Left lung (tissue), 14 donors: ENCODE measurements at places on chromosomes 4 and X.

DNA sequence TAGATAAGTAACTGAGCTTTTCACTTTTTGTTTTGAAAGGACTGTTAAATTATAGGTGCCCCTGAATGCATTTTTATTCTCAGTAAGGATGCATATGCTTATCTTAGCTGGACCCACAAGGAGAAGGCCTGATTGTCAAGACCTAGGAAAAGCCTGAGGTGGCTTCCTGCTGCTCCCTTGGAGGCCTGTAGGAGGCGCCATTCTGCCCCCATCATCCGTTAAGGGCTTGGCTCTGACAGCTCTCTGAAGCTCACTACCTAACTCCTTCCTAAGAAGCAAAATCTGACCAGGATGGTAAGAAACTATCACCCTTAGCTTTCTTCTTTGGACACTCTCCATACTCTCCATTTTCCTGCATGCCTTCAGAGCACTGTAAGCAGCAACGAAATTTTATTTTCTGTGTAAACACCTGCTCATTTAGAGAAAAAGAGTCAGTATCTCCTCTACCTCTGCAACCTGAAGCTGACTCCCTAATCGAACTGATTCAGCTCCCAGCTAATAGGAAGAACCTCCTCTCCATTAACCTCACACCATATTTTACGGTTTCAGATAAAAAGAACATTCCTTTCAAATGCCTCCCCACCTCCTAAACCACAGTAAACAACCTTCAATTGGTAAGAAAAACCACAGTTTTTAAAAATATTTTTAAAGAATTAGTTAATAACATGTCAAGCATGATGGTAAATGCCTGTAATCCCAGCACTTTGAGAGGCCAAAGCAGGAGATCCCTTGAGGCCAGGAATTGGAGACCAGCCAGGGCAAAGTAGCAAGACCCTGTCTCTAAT lies 73.4 kb upstream of the EDNRA start:
- no peak for DNase-seq

DNA sequence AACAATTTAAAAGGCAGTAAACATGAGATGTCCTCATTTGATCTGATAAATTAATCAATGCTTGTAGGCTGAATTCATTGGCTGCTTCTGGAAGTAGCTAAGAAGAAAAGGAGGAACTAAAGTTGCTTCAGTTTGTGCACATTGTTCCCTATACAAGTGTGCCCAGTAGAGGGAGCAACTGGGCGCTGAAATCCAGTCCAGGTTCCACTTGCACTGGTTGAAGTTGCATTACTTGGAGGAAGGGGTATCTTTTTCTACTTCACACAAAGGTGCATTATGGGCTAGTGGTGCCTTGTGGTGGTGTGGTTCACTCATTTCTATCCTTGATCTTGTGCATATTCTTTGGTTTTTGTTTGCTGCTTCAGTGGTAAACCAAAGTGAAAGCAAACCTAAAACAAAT lies 67.9 kb upstream of the SOX3 start:
- DNase-seq = peak; percentile 28

- DNase-seq = peak; percentile 60
These were observed 3.0 kb downstream of the LINC00632 start for GRCh38 chrX:140712413-140713173.

DNA sequence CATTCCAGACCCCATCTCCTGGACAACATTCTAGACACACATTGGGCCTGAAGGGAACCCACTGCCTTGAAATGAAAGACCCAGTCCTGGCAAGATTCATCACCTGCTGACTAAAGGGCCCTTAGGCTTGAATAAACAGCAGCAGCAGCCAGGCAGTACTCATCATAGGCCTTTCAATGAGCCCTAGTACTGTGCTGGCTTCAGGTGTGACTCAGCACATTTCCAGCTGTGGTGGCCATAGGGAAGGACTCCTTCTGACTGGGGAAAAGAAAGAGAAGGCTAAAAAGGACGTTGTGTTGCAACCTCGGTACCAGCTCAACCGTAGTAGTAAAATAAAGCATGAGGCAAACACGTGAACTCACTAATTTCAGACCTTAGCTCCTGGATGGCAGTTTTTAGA lies 344.0 kb downstream of the ACTRT1 start:
- no peak for DNase-seq

DNA sequence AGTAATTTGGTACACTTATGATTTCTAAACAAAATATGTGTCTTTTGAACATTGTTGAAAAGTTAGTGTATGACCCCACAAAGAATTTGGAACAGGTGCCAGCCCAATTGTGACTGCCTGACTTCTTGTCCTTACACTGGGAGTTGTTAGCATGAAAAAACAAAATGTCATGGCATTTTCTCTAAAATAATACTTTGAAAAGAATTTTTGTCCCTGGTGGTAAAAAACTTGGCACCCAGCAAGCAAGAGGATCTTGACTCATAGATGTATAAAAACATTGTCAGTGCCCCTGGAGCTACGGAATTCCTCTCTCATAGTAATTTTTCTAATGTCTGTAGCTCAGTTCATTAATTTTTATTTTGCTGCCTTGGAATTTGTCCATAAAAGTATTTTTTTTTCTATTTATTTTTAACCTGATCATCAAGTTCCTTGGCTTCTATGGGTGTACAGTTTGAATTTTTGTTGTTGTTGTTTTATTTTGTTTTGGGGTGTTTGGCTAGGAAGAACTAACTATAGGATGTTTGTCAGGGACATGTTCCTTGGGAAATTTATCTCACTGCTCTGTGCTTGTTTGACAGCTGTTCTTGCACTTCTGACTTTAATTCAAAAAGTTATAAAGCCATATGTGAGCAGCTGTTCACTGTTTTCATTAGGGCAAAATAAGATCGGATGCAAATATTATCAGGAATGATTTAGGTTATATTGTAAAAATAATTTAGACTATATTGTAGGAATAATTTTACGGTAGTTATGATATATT lies 95.4 kb upstream of the NUDT6 start:
- no peak for DNase-seq

DNA sequence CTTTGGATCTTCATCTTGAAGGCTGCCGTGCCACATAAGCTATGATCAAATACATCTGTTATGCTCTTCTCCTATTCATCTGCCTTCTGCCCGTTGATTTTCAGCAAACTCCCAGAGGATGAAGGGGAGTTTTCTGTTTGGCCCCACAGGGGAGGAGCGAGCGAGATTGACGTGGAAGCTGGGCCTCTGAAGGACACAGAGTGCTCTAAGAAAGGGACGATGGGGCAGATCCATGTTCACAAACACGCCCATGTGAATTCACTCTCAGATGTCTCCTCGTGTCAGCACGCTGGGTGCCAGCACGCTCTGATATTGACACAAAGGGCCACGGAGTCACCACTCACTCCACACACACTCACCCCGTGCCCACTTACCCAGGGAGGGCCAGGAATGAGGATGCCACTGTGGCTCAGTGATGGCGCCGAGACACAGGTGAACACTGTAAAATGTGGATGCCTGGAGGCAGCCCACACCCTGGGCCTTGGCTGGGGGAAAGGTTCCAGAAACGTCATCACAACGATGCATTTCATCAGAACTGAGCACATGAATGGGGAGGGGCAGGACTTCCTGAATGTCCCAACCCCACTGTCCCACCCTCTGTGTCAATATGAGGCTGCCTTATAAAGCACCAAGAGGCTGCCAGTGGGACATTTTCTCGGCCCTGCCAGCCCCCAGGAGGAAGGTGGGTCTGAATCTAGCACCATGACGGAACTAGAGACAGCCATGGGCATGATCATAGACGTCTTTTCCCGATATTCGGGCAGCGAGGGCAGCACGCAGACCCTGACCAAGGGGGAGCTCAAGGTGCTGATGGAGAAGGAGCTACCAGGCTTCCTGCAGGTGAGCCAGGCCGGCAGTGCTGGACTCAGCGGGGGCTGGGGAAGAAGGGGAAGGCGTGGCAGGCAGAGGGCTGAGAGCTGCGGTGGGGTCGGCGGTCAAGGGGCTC lies at the start of gene S100P:
Gene S100P (plus strand): TSS at position 648 of the 946 bp plus-strand sequence. CDS start 55 bp downstream, at position 703.
- DNase-seq = no peak

DNA sequence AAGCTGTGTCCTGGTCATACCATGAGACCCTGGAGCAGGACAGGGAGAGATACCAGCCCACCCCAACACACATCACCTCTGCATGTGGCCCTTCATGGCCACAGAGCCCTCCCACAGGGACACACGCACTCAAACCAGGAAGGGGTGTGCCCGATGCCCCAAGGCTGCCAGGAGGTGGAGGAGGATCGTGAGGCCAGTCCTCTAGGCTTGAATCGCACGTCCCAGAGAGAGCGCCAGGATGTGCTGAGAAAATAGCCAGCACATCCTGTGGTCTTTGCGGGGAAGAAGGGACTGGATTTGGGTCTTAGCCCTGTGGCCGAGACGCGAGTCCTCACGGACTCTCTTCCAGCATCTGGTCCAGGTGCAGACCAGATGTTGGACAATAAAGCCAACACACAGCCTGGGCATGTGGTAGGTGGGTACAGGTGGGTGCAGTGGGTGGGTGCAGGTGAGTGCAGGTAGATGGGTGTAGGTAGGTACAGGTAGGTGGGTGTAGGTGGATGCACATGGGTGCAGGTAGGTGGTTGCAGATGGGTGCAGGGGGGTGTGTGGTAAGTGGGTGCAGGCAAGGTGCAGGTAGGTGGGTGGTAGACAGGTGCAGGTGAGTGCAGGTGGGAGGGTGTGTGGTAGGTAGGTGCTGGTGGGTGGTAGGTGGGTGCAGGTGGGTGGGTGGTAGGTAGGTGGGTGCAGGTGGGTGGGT lies 94.3 kb upstream of the AFAP1 start:
- DNase-seq = peak; percentile 32

DNA sequence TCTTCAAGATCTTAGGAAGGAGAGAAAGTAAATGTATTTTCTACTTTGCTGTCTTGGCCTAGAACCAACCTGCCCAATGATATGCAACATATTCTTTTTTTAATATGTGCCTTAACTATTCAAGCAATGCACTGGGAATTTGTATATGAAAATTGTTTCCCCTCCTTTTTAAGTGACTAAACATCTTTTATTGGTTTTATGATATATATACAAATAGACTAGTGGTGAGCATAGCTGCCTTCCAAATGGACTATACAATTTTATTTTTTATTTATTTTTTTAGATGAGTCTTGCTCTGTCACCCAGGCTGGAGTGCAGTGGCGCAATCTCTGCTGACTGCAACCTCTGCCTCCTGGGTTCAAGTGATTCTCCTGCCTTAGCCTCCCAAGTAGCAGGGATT lies 10.3 kb downstream of the NOCT start:
- no peak for DNase-seq

GRCh38 chrX:39974270-39974669 lies 123.5 kb downstream of the BCOR start:
- DNase-seq = no peak

- no peak for DNase-seq
These were observed 17.8 kb upstream of the CXCL3 start for GRCh38 chr4:74056114-74056857.

- DNase-seq = no peak
These were observed 334.5 kb downstream of the GASK1B start for GRCh38 chr4:157838366-157838765.

GRCh38 chrX:118526149-118526548 lies 30.5 kb downstream of the DOCK11 start:
- no peak for DNase-seq

DNA sequence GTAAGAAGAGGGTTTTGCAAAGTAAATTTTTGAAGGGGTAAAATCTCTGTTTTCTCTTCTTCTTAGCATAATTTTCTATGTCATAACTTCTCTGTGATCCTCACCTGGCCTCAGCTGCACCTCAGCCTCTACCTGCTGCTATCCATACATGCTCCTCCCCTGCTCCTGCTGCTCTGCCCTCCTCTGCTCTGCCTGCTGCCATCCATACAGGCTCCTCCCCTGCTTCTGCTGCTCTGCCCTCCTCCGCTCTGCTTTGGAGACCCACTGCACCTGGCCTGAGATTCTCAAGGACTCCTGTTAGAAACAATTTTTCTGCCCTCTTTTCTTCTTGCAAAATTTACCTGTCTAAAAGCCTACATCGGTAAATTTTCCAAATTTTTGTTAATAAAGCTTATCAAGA lies 388.6 kb upstream of the PITX2 start:
- no peak for DNase-seq

- DNase-seq = no peak
These were observed 28.6 kb upstream of the NSG1 start for GRCh38 chr4:4358093-4358854.

GRCh38 chr4:17066972-17067371 lies 168.5 kb upstream of the LDB2 start:
- DNase-seq = no peak

DNA sequence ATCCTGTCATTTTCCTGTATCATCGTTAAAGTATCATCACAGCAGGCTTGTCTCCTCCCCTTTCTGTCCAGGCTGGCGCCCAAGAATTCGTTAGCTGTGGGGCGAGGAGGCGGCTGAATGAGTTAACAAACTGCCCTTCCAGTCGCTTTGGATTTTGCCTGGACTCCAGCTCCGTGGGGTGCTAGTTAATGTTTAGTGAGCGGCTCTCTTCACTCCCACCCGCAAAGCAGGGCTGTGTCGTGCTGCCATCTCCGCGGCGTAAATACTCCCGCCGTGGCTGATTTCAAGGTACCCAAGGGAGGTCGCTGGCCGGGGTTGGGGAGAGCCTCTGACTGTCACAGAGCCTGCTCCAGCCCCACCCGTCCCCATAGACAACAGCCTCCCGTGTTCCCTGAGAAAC lies 44.9 kb upstream of the SPRY1 start:
- DNase-seq = no peak

- DNase-seq = no peak
These were observed 29.3 kb upstream of the SCOC start for GRCh38 chr4:140344101-140344500.

DNA sequence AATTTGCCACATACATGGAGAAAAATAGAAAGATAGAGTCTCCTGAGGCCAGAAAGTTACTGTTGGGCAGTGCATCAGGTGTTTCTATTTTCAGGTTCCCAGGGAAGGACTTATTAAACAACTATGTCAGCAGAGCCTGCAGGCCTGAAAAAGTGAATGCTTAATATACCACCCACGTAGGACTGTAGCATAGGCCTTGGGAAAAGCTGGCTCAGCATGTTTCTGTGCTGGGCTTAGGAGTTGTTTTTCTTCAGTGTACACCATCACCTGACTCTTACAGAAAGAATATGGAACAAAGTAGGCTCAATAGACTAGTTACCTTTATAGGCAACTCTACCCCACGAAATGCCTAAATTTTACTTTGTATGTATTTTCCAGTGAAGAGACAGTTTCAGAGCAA lies 1385.9 kb downstream of the FAM133A start:
- no peak for DNase-seq

GRCh38 chr4:107561481-107561880 lies 158.6 kb downstream of the PAPSS1 start:
- no peak for DNase-seq

DNA sequence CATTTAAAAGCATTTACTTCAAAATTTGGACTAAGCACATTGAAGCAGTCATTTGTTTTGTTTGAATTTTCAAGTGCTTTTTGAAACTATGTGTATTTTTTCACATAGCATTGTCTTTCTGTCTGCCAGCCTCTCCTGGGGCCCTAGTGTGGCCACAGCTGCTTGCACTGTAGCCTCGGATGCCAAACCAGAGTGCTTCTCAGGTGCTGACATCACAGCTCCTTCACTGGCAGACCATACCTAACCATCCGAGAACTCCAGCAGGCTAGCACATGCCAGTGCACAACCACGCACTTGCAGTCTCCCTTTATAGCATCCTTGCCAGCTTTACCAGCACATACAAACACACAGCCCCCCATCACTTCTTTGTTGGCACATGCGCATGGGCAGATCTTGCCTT lies 1019.7 kb downstream of the STPG2 start:
- DNase-seq = no peak
